Purkinje cell (primary cell): ENCODE measurements at places on chromosomes 5 and 9. TPM values are rescaled to one million over a fixed set of nuclear protein-coding genes. Genes with fewer than 3 reads are reported as not detected.

ENTREP1 gene
- polyA plus RNA-seq: 3.5 and 6.7 TPM in 2 replicates

ACTBL2 gene
- not detected in 2 replicates for polyA plus RNA-seq

UBE2QL1 gene
- polyA plus RNA-seq: 32.3 and 36.3 TPM in 2 replicates

SH2D3C gene
- 1.3 TPM in 1 of 2 replicates, not detected in the other for polyA plus RNA-seq
